Left lobe of liver (tissue), 2 donors: ENCODE measurements at places on chromosomes 4 and X. TPM values are rescaled to one million over a fixed set of nuclear protein-coding genes. Genes with fewer than 3 reads are reported as not detected.

DNA sequence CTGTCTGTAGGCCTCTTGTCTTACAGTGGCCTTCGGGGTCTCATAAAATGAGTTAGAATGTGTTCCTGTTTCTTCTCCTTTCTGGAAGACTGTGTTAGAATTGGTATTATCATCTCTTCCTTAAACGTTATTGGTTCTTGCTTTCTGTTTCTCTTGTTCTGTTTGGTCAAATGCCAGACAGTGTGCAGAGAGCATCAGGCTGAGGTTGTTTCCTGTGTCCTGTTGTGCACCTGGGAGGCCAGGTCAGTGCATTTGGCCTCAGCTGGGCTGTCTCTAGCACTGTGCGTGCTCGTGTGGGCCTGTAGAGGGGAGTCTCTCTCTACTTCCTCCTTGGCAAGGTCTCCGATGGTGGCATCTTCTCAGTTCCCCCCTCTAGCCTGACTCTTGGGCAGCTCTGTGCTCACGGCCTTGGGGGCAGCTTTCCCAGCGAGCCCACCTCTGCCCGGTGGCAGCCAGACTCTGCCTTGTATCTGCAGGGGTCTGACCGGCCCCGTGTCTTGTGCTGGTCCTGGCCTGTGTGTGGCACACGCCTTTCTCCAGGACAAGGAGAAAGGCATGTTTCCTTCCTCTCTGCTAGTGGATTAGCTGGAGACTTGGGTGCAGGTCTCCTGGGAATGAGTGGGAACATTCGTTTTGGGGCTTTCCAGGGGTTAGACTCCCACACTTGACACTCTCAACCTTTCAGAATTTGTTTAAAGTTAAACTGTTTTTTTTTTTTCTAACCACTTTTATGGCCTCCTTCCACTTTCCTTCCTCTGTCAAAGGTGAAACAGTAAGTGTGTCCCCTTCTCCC, 62.3 kb downstream of the FAM193A start:
- no peak for DNase-seq

- no peak for DNase-seq
Measured at GRCh38 chrX:137195991-137196390, 162.2 kb upstream of the GPR101 start.

DNA sequence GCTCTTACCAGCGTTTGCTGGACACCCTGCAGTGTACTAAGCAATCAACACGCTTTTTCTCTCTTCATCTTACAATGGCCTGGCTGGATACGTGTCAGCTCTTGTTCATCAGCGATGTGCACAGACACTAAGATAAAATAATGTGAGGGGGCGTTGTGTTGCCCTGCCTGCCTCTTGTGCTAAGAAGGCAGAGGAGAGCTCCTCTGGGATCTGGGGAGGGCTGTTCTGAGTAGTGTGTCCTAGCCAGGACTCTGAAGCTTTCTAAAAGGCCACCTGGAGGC, 49.7 kb downstream of the NELFA start:
- DNase-seq = no peak

Gene QRFPR
- not detected for total RNA-seq

Gene MAGEA10
- not detected for total RNA-seq

DNA sequence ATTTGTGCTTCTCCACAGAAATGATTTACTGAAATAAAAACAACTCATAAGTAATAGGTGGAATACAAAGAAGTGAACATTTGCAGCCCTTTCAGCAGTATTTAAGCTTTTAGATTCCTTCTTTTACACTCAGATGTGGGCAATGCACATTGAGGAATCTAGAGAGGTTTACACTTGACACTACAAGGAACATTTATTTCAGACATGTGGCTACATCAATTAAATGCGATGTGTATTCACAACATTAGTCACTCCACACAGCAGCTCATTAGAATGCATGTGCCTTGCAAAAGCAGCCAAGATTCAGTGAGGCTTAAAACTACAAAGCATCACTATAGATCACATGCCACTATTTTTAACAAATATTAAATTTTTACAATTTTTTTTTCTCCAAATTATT, 480.7 kb downstream of the INPP4B start:
- no peak for DNase-seq

- DNase-seq = no peak
Measured at GRCh38 chr4:3747581-3747904, 18.6 kb upstream of the ADRA2C start.

Gene FAM47A
- not detected for total RNA-seq

- DNase-seq = peak; percentile 83
Measured at GRCh38 chrX:46912098-46912602, at the start of gene JADE3. Gene JADE3, plus strand, starts transcription at chrX:46912421. Its CDS starts 72,474 bp downstream, at chrX:46984895.

DNA sequence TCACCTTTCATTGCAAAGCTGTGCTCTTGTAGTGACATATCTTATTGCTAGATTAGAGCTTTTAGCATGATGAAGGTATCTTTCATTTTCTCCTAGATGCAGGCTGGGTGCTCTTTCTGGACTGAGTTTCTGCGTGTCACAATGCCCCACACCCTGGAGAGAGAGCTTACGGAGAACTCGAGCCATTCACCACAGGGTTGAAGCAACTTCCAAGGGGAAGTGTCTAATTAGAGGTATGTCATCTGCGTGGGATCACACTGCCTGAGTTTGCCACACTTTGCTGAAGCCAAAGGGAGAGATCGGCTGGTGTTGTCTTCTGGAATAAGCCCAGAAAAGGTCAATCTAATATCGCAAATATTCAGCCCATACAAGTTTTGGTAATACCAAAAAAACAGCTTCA, 179.3 kb upstream of the MBNL3 start:
- DNase-seq = no peak

- no peak for DNase-seq
Measured at GRCh38 chr4:36422607-36423006, 141.2 kb downstream of the DTHD1 start.

- no peak for DNase-seq
Measured at GRCh38 chr4:82642331-82642730, 80.5 kb upstream of the TMEM150C start.

GRCh38 chr4:1563768-1564485, 120.2 kb downstream of the FAM53A start:
- DNase-seq = no peak
